Small intestine (tissue), 16 donors: ENCODE measurements at places on chromosomes 7 and 10. TPM values are rescaled to one million over a fixed set of nuclear protein-coding genes. Genes with fewer than 3 reads are reported as not detected.

- H3K4me1 ChIP-seq = peaks cover 16% of the 10 kb centered on the region
- no peaks in the 10 kb centered on the region for H3K27me3 ChIP-seq
- peak overlapping the region; percentile 97 for H3K4me3 ChIP-seq
- peak overlapping the region; percentile 95 for H3K27ac ChIP-seq
These were observed 722 bp downstream of the MDH2 start for GRCh38 chr7:76048668-76048988.

- no peak overlapping the region for H3K4me3 ChIP-seq
- DNase-seq = no peak
- no peaks in the 10 kb centered on the region for H3K27me3 ChIP-seq
- H3K4me1 ChIP-seq = no peaks in the 10 kb centered on the region
- no peaks in the 10 kb centered on the region for H3K36me3 ChIP-seq
- no peak overlapping the region for H3K27ac ChIP-seq
These were observed 88.5 kb upstream of the GNA12 start for GRCh38 chr7:2932402-2933251.

DNA sequence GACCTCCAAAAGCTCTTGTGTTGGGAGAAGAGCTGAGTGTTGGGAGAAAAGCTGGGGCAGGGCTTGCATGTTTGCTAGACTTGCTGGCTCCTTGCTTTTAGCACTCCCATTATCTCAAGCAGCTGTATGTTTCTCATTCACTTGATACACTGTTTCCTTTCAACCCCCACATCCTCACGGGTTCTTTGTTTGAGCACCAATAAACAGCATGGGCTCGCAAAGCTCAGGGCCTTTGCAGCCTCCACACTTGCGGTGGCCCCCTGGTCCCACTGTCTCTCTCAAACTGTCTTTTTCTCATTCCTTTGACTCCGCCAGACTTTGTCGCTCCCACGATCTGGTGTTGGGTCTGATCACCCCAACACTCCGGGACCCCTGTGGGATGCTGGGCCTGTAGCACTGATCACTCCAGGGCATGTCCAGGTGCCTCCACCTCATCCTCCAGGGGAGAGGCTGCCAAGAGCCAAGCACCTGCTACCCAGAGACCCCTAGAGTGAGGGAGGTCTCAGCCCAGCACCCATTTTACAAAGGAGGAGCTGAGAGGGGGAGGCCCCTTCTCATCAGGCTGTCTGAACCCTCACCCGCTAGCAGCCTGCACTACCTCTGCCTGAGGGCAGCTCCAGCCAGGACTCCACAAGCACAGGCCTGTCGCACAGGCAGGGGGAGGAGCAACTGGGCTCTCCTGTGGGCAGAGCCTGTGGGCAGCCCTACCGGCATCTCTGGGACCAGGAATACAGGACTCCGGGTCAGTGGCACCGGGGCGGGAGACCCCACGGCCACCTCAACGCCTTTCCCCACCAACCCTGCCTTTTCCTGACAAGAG lies 49.1 kb upstream of the MSMB start:
- H3K27me3 ChIP-seq = no peaks in the 10 kb centered on the region
- DNase-seq = no peak
- H3K27ac ChIP-seq = peak overlapping the region; percentile 5
- no peaks in the 10 kb centered on the region for H3K4me1 ChIP-seq
- no peaks in the 10 kb centered on the region for H3K36me3 ChIP-seq
- H3K4me3 ChIP-seq = no peak overlapping the region

Gene INSYN2A
- polyA plus RNA-seq = 0.68 TPM

Gene SPDYE8
- polyA plus RNA-seq = 0.28 TPM

GRCh38 chr10:84695902-84696301 lies 367.5 kb downstream of the CCSER2 start:
- no peaks in the 10 kb centered on the region for H3K4me1 ChIP-seq
- H3K27me3 ChIP-seq = no peaks in the 10 kb centered on the region
- DNase-seq = no peak
- H3K4me3 ChIP-seq = no peak overlapping the region
- no peak overlapping the region for H3K27ac ChIP-seq
- H3K36me3 ChIP-seq = no peaks in the 10 kb centered on the region

- no peak overlapping the region for H3K4me3 ChIP-seq
- H3K36me3 ChIP-seq = no peaks in the 10 kb centered on the region
- H3K27me3 ChIP-seq = no peaks in the 10 kb centered on the region
- no peaks in the 10 kb centered on the region for H3K4me1 ChIP-seq
- DNase-seq = no peak
These were observed 327.3 kb downstream of the ADARB2 start for GRCh38 chr10:1410032-1410431.

Gene WDR11
- 22.2 TPM for polyA plus RNA-seq

DNA sequence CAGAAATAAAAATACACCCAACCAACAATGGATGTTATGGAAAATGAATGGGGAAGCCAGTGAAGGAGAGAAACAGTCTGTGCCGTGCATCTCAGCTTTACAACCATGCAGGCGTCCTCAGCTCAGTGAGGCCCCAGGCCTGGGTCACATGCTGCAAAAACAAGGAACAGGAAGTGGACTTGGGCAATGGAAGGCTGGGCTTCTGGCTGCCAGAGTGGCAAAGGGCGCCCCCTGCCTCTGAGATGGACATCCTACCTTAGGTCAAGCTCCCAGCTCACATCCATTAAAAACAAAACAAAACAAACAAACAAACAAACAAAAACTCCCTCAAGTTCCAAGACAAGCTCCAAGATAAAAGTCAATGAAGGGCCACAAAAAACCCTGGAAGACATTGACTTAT lies 54.7 kb upstream of the AFAP1L2 start:
- no peak overlapping the region for H3K4me3 ChIP-seq
- H3K36me3 ChIP-seq = peaks cover 11% of the 10 kb centered on the region
- H3K4me1 ChIP-seq = no peaks in the 10 kb centered on the region
- DNase-seq = peak; percentile 35

GRCh38 chr7:155213955-155214740 lies 83.5 kb upstream of the INSIG1 start:
- DNase-seq = peak; percentile 76
- no peaks in the 10 kb centered on the region for H3K36me3 ChIP-seq
- H3K27ac ChIP-seq = peak overlapping the region; percentile 72
- peak overlapping the region; percentile 49 for H3K4me3 ChIP-seq

Gene AKR1E2
- 1.8 TPM for polyA plus RNA-seq

Gene PRR15
- polyA plus RNA-seq = 179 TPM

DNA sequence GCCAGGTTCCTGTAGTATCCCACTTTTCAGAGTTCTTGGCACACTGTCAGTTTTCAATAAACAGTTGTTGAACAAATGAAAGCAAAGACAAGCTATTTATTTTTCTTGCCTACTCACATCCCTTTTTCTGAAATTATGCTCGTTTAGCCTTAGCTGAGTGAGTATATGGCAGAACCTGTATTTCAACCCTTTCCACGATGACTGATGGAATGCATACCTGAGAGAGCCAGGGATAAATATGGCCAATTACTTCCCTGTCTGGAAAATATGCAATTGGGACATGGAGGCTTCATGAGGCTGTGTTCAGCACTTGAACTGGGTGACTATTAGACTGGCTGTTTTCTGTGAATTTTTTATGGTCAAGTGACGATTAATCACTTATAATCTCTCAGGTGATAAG lies 144.5 kb upstream of the POT1 start:
- H3K4me1 ChIP-seq = no peaks in the 10 kb centered on the region
- no peak overlapping the region for H3K4me3 ChIP-seq
- no peak overlapping the region for H3K27ac ChIP-seq
- no peaks in the 10 kb centered on the region for H3K36me3 ChIP-seq
- no peak for DNase-seq

DNA sequence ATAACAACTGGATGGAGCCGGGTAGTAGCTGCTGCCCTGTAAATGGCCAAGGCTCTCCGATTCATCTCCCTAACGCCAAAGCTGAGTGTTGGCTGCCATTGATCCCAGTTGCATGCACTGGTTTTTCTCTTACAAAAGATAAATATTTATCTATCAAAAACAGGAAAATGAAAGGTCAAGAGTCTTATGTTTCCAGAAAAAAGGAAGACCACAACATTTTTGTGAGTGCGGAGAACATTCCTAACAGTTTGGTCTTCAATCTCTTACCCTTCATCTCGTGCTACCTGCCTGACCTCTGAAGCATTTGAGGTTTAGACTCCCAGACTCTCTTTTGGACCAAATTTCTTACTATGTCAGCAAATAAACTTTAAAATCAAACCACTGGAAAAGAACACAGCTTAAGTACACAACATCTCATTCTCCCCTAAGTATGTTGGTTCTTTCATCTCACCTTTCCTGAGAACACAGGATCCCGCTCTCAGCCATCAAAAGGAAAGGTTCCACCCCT lies 61.6 kb downstream of the SORBS1 start:
- peaks cover 3% of the 10 kb centered on the region for H3K36me3 ChIP-seq
- no peak overlapping the region for H3K27ac ChIP-seq
- no peak for DNase-seq
- H3K4me3 ChIP-seq = no peak overlapping the region

- H3K4me1 ChIP-seq = no peaks in the 10 kb centered on the region
- no peaks in the 10 kb centered on the region for H3K27me3 ChIP-seq
- no peak for DNase-seq
- no peak overlapping the region for H3K4me3 ChIP-seq
These were observed 184.5 kb upstream of the DKK1 start for GRCh38 chr10:52129410-52130178.

Gene C7orf33
- not detected for polyA plus RNA-seq

DNA sequence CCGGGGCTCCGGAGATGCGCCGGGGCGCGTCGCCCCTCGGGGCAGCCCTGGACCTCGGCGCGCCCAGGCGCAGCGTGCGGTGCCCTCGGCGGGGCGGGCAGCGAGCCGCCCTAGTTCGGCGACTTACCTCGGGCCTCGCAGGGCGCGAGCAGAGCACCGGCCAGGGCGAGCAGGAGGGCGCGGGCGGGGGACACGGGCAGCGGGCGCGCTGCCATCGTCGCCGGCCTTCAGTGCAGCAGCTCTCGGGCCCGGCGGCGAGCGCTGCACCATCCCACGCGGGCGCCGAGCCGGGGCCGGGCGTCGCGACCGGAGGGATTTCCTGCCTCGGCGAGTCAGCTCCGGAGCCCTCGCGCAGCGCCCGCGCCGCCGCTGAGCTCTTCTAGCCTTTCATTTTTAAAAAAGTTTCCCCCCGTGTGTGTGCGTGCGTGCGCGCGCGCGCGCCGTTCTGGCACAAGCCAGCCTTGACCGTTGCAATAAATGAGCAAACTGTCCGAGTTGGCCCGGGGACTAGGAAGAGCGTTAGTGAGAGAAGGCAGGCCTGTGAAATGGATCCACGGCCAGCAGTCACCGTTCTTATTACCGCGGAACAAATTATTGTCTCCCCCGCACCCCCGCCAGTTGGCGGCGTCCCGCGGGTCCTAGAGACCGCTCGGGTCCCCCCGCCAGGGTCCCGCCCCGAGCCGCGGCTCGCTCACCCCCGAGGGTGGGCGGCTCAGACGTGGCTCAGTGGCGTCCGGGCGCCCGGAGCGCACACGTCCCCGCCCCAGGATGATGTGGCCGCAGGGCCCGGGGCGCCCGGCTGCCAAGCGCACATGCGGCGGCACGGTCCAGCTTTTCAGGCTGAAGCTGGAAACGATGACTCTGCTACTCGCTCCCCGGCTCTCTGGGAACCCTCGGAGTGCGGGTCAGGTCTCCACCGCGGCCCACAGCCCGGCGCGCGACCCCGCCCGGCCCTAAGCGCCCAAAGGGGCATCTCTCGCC lies at the start of gene ADAM12:
ADAM12 (minus strand) TSS at position 547 of the 981 bp plus-strand sequence; CDS start at position 215, 332 bp downstream.
- H3K36me3 ChIP-seq = no peaks in the 10 kb centered on the region
- peaks cover 6% of the 10 kb centered on the region for H3K27me3 ChIP-seq
- DNase-seq = peak; percentile 31

- no peaks in the 10 kb centered on the region for H3K27me3 ChIP-seq
- H3K4me3 ChIP-seq = no peak overlapping the region
- H3K27ac ChIP-seq = no peak overlapping the region
- no peaks in the 10 kb centered on the region for H3K36me3 ChIP-seq
These were observed 176.4 kb downstream of the PTPN20 start for GRCh38 chr10:47087667-47088066.

DNA sequence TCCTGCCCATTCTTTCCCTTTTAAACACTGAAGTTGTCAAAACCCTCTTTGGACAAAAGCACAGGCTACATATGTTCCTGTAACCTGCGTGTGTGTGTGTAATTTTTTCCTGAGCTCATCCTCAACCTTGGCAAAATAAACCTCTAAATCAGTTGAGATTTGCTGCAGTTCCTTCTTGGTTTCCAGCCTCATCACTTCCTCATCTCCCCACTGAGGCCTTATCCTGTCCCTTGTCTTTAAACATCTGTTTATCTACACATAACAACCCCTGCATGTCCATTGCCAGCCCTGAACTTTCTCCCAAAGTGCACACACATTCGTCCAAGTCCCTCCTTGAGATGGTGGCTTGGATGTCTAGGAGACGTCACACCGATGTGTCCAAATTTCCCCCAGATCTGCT lies 35.5 kb downstream of the LYZL2 start:
- no peaks in the 10 kb centered on the region for H3K36me3 ChIP-seq
- no peak for DNase-seq
- no peak overlapping the region for H3K27ac ChIP-seq
- no peaks in the 10 kb centered on the region for H3K4me1 ChIP-seq

Gene RPP30
- 21.7 TPM for polyA plus RNA-seq

Gene PRKRIP1
- polyA plus RNA-seq = 17.5 TPM

Gene BLOC1S2
- polyA plus RNA-seq = 47.6 TPM

Gene CCL26
- polyA plus RNA-seq = not detected

Gene CDHR1
- not detected for polyA plus RNA-seq

DNA sequence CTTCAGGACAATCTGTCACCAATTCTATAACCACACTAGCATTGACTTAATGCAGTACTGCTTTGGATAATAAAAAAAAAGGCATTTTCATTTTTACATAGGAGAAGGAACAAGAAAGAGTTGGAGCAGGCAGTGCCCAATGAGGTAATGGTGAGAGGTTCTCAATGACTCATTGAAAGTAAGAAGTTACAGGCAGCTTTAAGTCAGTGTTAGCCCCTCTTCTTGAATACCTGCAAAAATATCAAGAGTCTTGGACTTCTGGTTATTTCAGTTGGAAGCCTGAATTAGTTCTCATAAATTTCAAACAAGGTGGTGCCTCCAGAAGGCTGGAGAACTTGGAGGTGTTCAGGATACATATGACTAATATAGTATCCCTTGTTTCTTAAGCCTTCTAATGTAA lies 422.5 kb downstream of the HTR7 start:
- no peaks in the 10 kb centered on the region for H3K27me3 ChIP-seq
- no peak overlapping the region for H3K4me3 ChIP-seq
- no peak overlapping the region for H3K27ac ChIP-seq
- H3K36me3 ChIP-seq = no peaks in the 10 kb centered on the region
- no peak for DNase-seq

Gene AGR2
- 722 TPM for polyA plus RNA-seq

DNA sequence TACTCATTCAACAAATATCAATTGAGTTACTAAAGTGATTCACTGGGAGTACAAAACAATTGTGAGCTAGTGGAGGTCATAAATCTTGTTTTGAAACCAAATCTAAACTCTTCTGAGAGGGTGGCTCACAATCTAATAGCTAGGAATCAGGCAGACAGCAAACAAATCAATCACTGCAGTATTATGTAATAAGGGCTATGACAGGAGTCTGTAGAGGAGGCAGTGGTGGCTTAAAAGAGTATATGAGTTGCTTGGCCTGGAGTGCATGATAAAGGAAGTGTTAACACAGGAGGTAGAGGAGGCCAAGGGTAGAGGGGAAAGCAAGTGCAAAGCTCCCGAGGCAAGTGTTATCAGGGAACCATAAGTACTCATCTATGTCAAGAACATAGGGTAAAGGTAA lies 16.5 kb downstream of the MYPN start:
- no peaks in the 10 kb centered on the region for H3K36me3 ChIP-seq
- H3K27me3 ChIP-seq = no peaks in the 10 kb centered on the region
- peak overlapping the region; percentile 8 for H3K27ac ChIP-seq
- DNase-seq = peak; percentile 94
